ENCODE measurements at places on chromosomes 11 and 22. TPM values are rescaled to one million over a fixed set of nuclear protein-coding genes. Genes with fewer than 3 reads are reported as not detected.

GRCh38 chr11:2569321-2569721 lies 124.5 kb downstream of the KCNQ1 start:
- DNase-seq: peak; percentile 88

DNA sequence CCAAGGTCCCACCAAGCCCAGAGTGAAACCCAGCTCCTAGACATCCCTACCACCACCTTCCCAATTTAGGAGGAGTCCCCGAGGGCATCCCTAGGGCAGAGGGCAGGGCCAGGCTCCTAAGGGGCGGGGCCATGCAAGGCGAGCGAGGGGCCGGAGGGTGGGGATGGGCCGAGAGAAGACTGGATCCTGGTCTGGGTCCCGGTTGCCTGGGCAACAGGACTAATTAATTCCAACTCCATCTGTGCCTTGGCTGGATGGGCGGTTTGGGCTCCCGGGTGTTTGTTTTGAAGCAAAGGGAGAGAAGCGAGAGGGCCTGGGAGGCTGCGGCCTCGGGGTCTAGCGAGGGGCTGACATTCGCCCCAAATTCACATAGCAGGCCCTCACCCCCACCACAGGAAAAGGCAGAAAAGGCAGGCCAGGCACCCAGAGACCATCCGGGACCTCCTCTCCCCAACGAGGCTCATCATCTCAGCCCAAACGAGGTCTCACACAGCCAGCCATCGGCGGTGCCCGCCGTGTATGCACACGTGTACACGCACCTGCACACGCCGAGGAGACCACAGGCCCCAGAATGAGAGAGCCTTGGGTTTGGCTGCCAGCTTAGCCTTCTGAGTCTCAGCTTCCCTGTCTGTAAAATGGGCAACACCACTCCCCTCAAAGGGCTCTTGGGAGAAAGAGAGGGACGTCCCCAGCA lies 23.9 kb downstream of the ELFN2 start:
- DNase-seq: no peak

GRCh38 chr11:115527534-115528125 lies 23.4 kb upstream of the CADM1 start:
- no peak for DNase-seq

LRRC4C gene
- total RNA-seq: 1.2 TPM

TIGD3 gene
- 0.18 TPM for total RNA-seq
